ENCODE measurements at places on chromosomes 5 and 9. TPM values are rescaled to one million over a fixed set of nuclear protein-coding genes. Genes with fewer than 3 reads are reported as not detected.

DNA sequence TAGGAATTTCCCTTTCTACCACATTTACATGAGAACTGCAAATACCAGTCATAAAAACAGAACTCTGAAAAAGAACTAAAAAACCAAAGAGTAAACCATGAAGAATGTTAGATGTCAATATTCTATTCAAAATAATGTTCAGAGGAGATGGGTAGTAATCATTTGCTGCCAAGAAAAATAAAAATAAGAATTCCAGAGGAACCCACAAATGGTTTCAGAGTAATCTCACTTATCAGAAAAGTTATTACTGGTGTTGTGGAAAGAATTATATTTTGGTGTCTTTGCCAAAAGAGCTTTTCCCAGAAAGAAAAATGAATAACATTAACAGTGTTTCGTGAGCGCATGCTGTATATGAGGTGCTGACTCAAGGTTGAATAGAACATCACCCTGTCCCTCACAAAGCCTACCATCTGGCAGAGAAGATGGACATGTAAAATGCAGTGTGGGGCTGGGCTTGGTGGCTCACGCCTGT lies 35.6 kb downstream of the GPR21 start:
- DNase-seq = no peak

GRCh38 chr5:142758062-142758795 lies 11.9 kb upstream of the ARHGAP26 start:
- no peak for DNase-seq

Gene SURF1
- 50.4 TPM for total RNA-seq

DNA sequence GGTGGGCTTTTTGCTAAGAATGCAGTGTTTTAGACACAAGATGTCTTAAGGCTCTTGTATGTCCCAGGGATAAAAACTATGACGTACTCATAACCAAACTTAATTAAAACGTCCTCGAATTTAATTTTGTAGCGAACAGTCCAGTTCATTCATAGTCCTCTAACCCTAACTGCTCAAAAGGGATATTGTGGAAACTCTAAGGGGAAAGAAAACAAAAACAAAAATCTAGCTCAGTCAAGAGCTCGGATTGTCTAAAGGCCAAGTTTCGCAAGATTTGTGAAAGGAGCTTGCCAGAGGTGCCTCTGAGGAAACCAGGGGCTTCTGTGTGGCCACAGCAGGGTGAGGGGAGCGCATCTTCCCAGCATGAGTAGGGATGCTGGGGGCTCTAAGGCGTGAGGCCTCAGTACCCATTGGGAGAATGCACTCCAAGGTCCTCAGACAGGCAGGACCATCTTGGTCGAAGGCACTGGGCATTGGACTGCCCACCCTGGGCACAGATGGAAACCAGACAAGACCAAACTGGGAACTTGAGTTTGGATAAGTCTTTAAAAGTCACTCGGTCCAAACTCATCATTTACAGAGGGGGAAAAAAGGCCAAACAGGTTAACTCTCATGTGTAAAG lies 71.8 kb downstream of the PRRT1B start:
- DNase-seq = no peak

Gene GPX8
- total RNA-seq = 9.0 TPM

Gene NTNG2
- total RNA-seq = 2.9 TPM

Gene DBH
- total RNA-seq = not detected

Gene PCDHB10
- 4.5 TPM for total RNA-seq

Gene CRAT
- total RNA-seq = 73.9 TPM

DNA sequence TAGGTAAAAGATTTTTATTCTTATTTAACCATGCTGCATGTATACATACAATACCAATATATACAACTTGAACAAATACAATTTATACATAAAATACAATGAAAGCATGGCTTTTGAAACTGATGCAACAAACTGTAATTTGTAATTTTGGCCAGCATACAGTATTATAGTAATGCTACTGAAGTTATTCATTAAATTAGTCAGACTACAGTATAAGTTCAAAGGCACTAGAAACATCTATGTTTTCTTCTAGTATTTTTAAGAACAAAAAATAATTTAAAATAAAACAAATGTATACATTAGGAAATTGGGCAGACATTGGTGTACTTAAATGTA lies 18.8 kb downstream of the IL4 start:
- no peak for DNase-seq

GRCh38 chr9:98280574-98280973 lies 25.1 kb upstream of the TBC1D2 start:
- DNase-seq = no peak

- no peak for DNase-seq
Measured at GRCh38 chr5:147487031-147487750, 22.7 kb downstream of the DPYSL3 start.

Gene SHOC1
- not detected for total RNA-seq

- DNase-seq = no peak
Measured at GRCh38 chr5:89129941-89130340, 247.0 kb upstream of the MEF2C start.

- peak; percentile 75 for DNase-seq
Measured at GRCh38 chr9:33249087-33249658, 9.2 kb downstream of the SPINK4 start.

Gene SLC6A7
- not detected for total RNA-seq

GRCh38 chr5:33685873-33686755 lies 205.7 kb downstream of the ADAMTS12 start:
- no peak for DNase-seq

DNA sequence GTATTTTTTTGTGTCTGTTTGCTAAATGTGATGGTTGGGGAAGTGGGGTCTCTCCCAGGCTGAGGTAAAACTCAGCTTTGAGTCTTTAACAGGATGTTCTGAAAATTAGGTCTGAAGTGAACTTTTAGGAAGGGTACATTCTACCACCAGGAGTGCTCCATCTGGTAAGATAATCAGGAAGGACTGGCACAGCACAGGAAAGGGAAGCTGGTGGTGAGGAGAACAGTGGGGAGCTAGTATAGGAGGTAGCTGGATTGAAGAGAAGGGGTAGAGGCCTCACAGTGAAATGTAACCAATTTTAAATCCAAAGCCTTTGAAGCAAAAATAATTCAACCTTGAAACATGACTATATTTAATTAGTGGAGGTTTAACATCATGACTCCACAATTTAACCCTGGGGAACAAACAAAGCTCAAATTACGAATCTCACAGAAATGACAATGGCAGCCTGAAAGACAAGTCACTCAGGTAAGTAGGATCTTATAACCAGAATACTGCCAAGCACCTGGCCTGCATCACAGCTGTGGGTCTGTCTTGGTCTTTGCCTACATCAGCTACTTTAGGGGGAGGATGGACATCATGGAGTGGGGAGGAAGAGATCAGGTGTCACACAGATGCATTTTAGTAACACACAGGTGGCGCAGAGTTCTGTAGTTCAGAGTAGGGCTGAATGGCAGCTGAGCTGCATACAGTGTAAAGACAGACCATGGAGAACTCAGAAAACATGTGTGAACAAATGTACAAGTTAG lies 445.3 kb downstream of the DMRT2 start:
- DNase-seq = no peak

DNA sequence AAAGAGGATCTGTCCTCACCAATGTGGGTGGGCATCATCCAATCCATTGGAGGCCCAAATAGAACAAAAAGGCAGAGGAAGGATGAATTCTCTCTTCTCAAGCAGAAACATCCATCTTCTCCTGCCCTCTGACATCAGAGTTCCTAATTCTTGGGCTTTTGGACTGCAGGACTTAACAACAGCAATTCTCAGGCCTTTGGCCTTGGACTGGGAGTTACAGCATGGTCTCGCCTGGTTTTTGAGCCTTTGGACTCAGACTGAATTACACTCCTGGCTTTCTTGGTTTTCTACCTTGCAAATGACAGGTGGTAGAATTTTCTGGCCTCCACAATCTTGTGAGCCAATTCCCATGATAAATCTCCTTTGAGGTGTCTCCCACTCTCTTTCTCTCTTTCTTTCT lies 60.5 kb upstream of the CD180 start:
- DNase-seq = peak; percentile 64

DNA sequence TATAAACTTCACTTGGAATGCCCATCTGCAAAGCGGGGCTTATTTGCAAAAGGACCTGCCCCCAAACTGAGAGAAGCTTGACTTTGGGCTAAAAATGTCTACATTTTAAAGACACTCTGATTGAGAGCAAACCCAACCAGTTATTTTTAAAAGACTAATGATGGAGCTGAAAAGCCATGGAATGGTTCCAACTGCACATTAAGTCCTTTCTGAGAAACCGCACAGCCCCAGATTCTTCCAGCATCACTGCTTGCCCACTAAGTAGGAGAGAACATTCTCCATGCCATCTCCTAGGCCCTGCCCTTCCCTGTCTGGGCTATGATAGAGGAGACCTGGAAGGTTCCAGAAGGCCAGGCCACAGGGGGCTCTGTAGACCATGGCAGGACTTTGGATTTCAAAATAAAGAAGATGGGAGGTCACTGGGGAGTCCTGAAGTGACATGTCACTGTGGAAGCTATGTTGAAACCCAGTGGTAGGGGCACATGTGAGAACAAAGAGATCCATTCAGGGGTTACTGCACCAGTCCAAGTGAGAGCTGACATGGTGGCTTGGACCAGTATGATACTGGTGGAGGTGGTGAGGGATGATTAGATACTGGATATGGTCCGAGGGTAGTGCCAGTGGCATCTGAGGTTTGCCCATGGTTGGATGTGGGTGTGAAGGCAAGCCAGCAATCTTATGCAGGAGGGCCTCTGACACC lies 179.2 kb downstream of the DAB2IP start:
- DNase-seq = no peak

Gene PLCXD3
- 3.0 TPM for total RNA-seq

Gene GABRA6
- not detected for total RNA-seq

Gene ISL1
- not detected for total RNA-seq

Gene FCHO2
- total RNA-seq = 23.6 TPM

DNA sequence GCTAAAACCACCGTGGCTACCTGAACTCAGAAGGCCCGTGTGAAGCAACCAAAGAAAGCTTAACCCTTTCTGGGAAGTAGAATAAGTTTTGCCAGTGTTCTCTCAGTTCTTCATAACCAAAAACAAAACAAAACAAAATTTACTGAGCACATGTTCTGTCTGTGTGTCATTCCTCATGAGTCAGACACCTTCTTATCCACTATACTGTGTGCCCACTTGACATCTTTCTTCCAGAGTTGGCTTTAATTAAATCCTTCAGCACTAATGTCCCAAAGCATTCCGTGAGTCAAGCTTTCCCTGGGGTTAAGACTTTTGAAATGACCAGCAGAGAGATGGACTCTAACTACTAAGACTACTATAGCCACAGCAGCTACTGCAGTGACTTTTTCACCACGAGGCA lies 61.3 kb downstream of the GLIS3 start:
- no peak for DNase-seq

- DNase-seq = no peak
Measured at GRCh38 chr5:6417657-6418056, 31.0 kb upstream of the UBE2QL1 start.

Gene FIBCD1
- total RNA-seq = 0.42 TPM

- DNase-seq = no peak
Measured at GRCh38 chr5:137714946-137715345, 20.9 kb downstream of the KLHL3 start.

Gene ADGRD2
- not detected for total RNA-seq
